ENCODE measurements at places on chromosomes 6 and 20.

DNA sequence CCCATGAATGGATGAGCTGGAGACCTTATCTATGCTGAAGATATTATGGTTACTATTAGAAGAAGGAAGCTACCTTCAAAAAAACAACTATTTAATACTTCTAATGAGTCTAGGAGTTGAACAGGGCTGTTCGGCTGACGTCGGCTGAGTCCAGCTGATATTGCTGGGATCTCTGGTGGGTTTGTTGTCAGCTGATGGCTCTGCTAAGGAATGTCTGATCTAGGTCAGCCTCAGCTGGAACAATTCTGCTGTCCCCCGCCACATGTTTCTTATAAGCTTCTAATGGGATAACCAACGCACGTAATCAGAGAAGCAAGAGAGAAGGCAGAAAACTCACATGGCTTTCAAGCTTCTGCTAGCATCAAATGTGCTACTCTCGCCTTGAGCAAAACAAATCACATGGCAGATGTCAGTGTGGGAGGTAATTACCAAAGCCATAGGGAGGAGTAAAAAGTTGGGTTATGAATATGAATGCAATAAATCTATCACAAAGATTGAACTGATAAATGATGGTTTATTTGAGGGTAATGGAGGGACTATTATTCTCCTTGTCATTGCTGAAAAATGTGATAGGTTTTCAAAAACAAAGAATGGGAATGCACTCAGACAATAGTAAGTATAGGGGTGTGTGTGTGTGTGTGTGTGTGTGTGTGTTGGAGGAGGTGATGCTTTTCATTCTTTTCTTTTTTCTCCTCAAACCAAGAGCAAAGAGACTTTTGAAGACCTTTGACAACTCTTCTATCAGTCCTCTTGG, 71.5 kb downstream of the BTBD3 start:
- no peak for DNase-seq

DNA sequence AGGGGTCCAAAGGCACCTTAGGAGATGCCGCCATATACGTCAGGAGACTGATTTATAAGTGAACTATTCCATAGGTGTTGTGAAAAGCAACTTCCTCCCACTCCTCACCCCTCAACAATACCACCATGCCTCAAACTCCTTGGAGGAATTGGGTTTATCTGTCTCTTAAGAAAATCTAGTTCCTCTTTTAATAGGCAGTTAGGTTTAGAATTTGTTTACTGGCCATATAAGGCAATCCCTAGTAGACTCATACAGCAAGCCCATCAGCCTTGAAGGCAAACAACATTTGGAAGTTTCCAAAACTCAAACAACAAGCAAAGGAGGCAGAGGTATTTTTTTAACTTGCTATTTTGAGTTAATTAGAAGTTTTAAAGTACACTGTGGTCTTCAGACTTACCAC, 66.1 kb downstream of the PRND start:
- DNase-seq = no peak

DNA sequence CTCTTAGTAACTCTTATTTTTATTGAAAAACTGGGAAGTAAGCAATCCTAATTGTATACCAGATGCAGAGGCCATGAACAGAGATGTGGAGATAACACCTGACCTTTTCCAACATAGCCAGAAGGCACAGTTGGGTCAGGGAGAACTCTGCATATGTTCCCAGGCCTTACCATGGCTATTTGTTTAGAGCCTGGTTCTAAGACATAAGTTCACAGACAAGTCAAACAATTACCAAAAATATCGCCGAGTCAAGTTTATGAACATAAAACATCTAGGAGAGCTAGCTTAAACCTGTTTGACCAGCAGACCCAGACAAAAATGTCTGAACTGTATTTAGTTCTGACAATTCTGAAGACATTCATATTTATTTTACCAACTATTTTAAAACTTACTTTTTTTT, 26.7 kb upstream of the IYD start:
- DNase-seq = no peak

DNA sequence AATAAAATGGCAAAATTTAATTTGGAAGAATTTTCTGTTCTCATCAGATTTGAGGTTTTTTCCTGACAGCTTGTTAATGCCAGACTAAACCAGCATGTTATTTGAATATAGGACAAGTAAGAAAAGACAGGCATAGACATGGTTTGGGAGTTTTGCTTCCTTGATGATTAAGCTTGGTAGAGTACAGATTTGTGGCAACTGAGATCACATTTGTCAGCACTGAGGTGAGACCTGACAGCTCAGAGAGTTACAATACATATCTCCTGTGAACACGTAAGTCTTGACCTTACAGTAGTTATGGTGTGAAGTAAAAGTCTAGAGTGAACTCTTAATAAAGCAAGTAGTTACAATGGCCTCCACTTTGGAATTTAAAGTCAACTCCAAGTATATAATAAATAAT, 34.5 kb downstream of the CENPW start:
- DNase-seq = no peak

GRCh38 chr6:156189714-156190113, 587.5 kb upstream of the ARID1B start:
- no peak for DNase-seq

All from activated T-cell treated with anti-CD3 and anti-CD28 coated beads for 48 hours (primary cell).